ENCODE measurements at places on chromosomes 4 and X.

DNA sequence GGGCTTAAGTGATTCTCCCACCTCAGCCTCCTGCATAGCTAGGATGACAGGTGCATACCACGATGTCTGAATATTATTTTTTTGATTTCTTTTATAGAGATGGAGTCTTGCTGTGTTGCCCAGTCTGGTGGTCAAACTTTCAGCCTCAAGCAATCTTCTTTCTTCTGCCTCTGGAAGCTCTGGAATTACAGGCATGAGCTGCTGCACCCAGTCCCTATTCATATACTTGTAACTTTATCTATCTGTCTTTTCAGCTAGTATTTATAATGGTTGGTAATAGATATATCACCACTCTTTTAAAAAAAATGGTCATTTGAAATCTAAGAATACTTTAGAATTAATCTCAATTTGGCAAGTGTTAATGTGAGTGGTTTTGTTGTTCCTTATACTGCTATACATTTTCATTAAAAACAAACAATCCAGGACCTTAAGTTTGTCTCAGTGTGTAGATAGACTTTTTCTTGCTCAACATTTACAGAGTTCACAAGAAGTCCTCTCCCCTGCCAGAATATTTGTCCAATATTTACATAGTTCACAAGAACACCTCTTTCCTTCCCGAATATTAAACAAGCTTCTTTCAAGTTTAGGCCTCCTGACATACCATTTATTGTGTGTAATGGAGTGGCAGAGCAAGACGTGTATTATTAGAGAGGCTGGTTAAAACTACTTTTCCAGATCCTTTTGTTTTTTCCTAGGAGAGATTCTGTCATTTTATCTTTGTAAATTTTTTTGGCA is 1197.4 kb upstream of the ADGRL3 start:
- no peak for DNase-seq

DNA sequence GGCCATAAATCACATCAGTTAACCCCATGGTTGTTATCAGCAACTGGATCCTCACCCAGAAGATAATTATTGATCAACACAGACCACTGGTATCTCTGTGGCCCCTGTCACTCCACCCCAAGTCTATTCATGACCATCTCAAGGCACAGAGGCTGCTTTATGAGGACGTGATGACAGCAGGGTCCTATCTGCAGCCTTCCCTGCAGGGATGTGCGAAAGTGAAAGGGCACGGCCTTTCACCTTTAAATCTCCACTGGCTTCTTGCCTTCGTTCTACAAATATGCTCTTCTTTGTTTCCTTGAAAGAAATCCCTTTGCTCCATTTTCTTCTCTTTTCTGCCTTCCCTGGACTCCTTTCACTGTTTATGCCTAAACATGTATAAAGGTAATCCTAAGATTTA is 170.6 kb upstream of the EDNRA start:
- no peak for DNase-seq

DNA sequence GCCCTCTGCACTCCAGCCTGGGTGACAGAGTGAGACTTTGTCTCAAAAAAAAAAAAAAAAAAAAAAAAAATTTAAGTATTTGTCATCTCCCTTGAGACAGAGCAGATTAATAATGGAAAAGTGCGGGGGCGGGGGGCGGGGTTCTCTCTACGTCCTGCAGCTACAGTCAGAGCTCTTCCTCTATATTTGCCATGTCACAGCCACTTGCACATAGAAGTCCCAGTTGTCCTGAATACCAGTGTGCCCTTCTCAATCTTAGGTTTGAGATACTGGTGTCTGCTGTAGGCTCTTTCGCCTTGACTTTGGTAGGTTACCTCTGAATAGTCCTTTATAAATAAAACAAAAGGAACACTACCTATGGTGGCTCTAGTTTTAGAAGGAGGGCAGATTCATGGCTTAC is 237.8 kb upstream of the PGRMC2 start:
- DNase-seq = peak; percentile 45

DNA sequence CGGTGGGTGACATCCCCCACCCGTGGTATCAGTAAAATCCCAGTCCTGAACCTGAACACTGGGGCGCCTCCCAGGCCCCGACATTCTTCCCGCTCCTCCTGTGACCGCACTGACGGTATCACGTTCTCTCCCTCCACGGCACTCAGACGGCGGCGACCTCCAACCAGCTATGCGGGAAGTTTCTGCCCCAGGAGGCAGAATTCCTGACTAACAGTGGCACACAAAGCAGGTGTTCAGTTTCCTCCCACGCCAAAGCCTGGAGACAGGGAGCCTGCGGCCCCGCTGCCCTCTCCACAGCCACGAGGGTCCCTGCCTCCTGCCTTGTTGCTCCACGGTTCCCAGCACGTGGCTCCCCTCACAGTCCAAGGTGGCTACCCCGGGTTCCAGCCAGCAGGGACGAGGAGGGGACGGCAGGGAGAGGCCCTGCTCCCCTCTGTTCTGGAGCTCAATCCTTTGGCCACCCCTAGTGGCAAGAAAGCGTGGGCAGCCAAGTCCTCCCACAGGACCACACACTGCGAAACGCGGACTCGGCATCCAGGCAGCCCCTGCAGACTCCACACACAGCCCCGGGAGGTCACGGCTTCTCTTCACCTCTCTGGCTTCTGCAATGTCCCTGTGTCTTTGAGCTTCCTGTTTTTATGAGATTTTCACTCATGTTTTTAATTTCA is 15.2 kb downstream of the CTBP1 start:
- no peak for DNase-seq

DNA sequence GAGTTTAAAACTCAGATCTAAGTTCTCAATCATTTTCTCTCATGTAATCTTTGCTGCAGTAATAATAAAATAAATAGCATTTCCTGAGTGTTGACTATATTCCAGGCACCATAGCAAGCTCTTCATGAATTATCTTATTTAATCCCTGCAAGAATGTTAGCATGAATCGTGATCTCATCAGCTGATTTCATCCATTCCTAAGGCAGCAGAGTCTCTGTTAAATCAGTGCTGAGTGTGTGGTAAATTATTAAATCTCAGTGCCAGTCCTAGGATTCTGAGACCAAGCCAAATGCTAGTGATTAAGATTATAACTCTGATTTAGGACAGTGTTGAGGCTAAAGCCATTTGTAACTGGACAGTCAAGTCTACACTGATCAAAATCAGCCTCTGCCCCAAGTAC is 240.3 kb upstream of the TAPT1 start:
- no peak for DNase-seq

- no peak for DNase-seq
These were observed 46.6 kb downstream of the PGRMC2 start for GRCh38 chr4:128241019-128241418.

- no peak for DNase-seq
These were observed 32.4 kb upstream of the REPS2 start for GRCh38 chrX:16914058-16914457.

DNA sequence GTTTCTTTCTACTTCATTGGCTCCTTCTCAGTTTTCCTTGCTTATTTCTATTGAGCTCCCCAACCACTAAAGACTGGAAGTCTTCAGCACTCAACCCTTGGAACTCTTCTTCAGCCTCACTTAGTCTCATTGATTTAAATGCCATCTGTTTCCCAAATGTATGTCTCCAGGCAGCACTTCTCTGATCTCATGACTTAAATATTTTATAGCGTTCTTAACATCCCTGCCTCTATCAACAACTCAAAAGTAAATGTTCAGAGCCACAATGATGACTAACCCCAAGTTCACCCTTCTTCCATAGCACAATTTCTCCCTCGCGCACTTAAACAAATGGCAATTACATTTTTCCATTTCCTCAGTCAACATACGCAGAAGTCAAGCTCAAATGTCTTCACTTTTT is 1393.3 kb downstream of the ARAP2 start:
- DNase-seq = no peak

- no peak for DNase-seq
These were observed 52.3 kb downstream of the IL1RAPL2 start for GRCh38 chrX:104618106-104618895.

DNA sequence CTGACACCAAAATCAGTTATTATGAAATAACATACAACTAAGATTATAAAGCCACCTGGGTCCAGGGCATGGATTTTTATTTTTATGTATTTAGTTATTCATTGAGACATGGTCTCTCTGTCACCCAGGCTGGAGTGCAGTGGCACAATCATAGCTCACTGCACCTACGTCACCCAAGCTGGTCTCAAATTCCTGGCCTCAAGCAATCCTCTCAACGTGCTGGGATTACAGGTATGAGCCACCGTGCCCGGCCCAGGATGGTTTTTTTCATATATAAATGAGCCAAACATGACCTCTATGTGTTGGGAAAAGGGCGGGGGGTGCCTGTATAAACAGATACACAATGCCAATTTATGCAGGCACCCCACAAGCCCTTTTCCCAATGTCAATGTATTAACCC is 24.6 kb downstream of the ZNF630 start:
- DNase-seq = no peak
